ENCODE measurements at places on chromosomes 2 and 18.
A peak's percentile ranks its signal among the peaks of the same experiment; 100 is the strongest.

DNA sequence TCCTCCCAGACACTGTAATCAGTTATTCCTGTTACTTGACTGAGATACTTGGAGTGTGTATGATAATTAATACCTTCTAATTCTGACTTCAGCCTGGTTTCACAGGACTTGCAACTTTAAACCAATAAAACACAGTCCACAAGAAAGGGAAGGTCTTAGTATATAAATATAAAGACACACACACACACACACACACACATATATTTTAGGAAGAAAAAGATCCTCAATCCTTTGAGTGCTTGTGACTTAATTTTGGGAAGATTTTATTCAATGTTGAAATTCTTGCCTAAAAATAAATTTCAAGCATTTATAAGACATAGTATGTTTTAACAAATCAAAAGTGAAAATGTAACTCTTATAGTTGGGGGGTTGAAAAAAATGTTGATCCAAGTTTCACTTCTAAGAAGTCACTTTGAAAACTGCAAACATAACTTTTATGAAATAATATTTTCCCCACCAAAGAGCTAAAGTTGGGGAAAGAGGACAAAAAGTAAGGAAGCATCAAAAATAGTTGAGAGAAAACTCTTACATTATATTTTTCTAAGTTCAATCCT lies 824 bp upstream of the VPS54 start:
- DNase-seq = no peak

GRCh38 chr2:198309673-198310280 lies 505.4 kb downstream of the PLCL1 start:
- peak; percentile 64 for DNase-seq

DNA sequence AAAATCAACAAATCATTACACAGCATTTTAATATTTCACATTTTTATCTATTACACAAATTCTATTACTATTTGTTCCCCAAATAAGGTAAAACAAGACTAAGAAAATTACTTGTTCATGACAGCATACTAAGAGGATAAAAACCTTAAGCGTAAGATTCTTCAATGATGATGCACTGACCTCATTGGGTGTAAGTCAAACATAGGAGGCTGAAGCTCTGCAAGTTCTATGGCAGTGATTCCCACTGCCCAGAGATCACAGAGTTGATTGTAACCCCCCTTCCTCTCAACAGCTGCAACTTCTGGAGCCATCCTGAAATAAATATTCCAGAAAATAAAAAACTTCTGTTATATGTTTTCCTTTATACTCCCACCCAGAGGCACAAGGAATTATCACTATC lies 82.2 kb upstream of the CDKL4 start:
- no peak for DNase-seq

DNA sequence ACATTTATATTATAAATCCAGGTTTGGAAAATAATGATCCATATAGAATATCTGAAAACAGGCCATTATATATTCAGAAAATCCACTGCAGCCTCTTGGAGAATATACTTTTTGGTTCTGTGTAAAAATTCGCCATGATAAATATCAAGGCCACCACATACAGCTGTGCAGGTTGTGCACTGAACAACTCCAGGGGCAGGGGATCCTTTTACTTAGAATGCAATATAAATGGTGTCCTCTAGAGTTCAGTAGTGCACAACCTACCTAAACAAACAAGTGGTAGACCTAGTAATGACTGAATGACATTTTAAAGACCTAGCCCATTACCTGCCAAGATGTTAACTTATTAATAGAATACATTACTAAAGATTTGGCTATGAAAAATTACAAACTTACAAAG lies 22.4 kb downstream of the MOGAT1 start:
- DNase-seq = no peak

DNA sequence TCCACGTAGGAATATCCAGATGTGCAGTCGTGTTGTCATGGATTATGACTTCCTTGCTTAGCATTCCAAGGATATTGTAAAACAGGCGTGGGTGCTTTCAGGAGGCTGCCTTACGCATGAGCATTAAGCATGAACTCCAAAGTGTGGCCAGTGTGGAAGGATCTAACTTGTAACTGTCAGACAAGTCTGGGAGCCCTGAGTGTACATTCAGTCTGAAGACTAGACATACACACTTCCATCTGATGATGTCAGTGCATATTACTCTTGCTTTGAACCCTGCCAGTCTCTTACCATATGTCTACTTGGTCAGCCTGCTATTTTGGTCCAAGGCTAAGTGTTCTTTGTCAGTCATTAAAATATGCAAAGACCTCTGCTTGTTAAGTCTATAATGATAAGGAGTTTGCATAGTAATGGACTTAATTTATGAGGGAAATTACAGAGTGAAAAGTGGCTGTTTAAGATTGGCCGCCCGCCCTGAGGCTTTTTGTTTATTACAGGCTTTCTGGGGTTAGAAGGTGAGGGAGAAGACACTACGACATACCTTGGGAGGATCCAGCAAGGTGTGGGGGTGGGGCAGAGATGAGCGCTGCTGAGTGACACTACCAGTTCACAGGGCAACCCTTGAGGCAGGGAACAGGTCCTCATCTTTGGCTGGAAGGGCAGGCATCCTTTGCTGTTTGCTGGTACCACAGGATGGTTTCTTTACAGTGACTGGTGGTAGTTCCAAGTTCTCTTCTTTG lies 48.3 kb downstream of the CABLES1 start:
- DNase-seq = no peak

GRCh38 chr2:126467367-126468054 lies 188.4 kb upstream of the GYPC start:
- DNase-seq = no peak

- DNase-seq = no peak
Measured at GRCh38 chr2:1976728-1977416, 232.6 kb upstream of the PXDN start.

GRCh38 chr2:218721934-218722333 lies 11.3 kb downstream of the TTLL4 start:
- DNase-seq = no peak

GRCh38 chr2:231287696-231288095 lies 89.3 kb downstream of the ARMC9 start:
- no peak for DNase-seq

DNA sequence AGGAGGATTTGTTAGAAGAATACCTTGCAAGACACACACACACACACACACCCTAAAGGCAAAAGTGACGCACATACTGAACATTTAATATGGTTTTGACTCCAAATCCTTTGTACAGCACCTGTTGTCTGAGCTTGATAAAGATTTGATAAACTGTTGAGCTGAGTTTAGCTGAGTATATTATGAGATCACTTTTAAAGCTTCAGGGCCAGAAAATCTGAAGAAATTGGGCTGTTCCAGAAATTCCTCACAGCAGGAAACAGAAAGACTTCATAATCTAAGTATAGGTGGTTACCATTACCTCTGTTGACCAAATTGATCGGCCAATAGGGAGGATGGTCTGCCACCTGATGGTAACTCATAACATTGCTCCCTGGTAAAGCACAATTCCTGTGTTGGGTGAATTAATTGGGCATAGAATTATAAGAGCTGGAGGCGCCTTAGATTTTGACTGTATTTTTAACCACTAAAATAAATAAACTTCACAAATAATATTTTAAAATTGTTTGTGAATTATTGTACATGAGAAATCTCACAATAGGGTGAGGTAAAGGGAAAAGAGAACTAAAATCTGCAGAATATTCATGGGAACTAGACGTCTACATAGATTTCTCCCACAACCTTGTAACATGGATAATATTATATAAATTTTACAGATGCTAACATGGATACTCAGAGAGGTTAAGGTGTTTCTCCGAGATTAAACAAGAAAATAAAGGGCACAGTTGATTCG lies 21.8 kb upstream of the RPIA start:
- DNase-seq = no peak

DNA sequence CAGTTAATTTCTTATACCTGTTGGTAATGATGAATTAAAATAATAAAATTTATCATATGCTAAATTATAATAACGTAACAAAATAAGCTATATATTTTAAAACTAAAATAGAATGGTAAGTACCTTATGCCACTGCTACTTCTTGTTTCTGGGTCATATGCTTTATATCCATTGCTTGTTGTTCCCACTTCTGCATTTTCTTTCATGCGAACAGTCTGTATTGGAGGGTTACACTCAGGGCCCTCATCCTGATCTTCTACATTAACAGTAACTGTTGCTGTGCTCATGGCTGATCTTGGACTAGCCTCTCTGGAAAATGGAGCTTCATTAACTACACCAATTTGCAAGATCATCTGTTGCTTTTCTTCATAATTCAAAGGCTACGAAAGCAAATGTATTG lies 22.2 kb downstream of the DSC2 start:
- no peak for DNase-seq

- no peak for DNase-seq
Measured at GRCh38 chr2:11160256-11160655, 5.0 kb downstream of the SLC66A3 start.

GRCh38 chr18:22974707-22975106 lies 41.6 kb downstream of the RBBP8 start:
- no peak for DNase-seq

DNA sequence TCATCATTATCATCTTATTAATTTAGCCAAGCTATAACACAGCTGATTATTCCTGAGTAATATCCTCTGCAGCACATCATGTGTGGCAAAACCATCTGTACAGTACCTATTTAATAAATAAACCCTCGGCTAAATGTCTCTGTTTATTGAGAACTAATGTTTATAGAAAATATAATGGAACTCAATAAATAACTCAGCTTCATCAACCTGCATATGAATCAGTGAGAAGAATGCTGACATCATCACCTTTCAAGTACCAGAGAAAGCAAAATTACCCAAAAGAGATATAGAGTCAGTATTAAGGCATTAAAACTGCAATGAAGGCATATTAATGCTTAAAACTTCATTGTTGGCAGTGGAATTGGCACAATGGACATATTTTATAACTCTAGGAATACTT lies 558.3 kb downstream of the PLCL1 start:
- no peak for DNase-seq

- no peak for DNase-seq
Measured at GRCh38 chr2:147171941-147172340, 672.9 kb upstream of the ACVR2A start.

GRCh38 chr2:150256736-150257135 lies 230.7 kb downstream of the RND3 start:
- DNase-seq = no peak

Data from NCI-H1048 (cell line).